T1000 (cell line): ENCODE measurements at places on chromosomes 16 and 17.
A peak's percentile ranks its signal among the peaks of the same experiment; 100 is the strongest.

DNA sequence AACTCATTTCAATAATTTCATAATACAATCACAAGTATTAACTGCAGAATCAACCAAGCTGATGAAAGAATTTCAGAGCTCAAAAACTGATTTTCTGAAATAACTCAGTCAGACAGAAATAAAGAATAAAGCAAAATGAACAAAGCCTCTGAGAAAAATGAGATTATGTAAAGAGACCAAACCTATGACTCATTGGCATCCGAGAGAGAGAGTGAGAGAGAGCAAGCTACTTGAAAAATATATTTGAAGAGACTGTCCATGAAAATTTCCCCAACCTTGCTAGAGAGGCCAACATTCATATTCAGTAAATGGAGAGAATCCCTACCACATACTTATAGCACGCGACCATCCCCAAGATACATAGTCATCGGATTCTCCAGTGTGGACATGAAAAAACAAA lies 1376.4 kb downstream of the CDH11 start:
- DNase-seq: no peak

GRCh38 chr16:65932350-65933072 lies 434.0 kb upstream of the CDH5 start:
- DNase-seq: no peak

GRCh38 chr17:58764373-58764772 lies 8.7 kb downstream of the PPM1E start:
- no peak for DNase-seq

DNA sequence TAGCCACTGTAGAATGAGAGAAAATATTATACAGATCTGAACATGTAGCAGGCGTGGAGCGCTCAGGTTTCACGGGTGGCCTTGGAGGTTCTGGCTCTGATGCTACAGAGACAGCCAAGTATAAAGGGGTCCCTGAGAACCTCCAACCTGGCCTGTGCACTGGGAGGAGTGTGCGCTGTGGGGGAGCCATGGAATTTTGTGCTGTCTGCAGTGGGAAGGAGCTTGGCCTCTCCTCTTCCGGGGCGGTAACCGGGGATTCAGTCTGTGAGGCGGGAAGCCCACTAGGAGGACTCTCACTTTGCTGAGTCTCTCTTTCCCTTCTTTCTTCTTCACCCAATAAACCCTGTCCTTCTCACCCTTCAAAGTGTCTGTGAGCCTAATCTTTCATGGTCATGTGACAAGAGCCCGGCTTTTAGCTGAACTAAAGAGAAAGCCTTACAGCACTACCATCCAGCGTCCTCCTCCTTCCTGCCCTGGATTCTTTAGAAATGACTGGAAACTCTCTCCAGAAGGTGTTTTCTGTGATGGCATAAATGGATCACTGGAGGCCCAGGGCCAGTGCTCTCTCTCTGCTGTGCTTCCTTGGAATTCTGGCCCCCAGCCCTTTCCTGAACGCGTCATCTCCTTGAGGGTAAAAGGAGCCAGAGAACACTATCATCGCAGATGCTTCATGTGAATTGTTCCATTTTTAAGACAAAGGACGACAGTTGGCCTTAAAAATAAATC lies 232.1 kb upstream of the CACNG5 start:
- DNase-seq: no peak

- no peak for DNase-seq
These were observed 50.6 kb downstream of the HS3ST3B1 start for GRCh38 chr17:14351493-14351892.

DNA sequence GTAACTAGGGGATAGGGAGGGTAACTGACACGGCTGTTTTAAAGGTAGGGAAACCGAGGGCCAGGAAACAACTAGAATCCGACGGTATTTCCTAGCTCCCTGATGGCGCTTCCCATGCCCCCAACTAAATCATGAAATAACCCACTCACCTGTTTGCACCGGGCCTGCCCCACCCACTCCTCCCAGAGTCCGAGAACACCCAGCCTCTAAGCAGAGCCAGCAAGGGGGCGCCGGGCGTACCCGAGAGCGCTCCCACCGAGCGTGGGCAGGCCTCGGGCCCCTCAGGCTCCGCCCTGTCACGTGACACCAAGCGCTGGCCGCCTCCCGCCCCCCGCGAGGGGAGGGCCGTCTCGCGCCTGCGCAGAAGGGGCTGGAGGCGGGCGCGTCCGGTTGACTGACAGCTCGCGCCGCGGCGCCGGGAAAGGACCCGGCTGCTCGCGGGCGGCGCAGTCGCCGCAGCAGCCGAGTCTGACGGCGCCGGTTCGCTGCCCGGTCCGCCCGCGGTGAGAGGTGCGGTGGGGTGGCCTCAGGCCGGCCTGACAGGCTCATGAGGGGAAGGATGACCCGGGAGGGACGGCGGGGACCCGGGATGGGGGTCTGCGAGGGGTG lies at the start of gene KIAA0513:
TSS of gene KIAA0513 (plus strand) at position 447 of the 609 bp plus-strand sequence. CDS start 39,277 bp downstream, outside the sequence.
- peak; percentile 79 for DNase-seq

DNA sequence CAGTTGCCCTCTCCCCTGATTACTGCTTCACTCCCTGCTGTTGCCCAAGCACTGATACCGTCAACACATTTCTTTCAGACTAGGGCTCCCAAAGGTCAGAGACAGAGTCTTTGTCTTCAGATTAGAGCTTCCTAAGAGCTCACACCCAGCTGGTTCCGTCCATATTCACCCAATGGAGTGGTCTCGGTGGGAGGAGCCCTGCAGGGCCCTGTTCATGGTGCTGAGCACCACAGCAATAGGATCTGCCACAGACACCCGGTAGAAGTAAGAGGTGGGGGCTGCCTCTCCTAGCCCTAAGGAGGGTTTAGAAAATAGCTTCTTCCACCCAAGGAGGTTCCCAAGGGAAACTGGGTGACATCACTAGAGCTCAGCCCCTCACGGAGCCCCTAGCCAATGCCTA lies 128.3 kb downstream of the CCDC144A start:
- no peak for DNase-seq

DNA sequence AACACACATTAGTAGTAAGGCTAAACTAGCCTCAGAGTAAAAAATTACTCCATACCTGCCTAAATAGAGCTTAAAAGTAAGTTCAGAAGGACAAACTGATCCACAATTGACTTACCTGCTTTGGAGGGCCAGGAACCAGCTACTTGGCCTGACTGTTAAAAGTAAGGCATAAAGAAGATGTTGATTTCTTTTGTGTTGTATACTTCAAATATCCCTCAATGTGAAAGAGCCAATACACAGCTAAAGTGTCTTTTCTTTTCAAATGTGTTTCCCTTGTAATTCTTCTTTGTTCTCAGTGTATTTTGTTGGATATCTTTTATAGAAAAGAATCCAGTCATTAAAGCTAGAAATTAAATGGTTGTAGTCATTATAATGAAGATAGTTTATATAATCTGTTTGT lies 171.1 kb downstream of the TANC2 start:
- no peak for DNase-seq
